Amygdala (tissue), 56 donors: ENCODE measurements at places on chromosomes 5 and 9.

DNA sequence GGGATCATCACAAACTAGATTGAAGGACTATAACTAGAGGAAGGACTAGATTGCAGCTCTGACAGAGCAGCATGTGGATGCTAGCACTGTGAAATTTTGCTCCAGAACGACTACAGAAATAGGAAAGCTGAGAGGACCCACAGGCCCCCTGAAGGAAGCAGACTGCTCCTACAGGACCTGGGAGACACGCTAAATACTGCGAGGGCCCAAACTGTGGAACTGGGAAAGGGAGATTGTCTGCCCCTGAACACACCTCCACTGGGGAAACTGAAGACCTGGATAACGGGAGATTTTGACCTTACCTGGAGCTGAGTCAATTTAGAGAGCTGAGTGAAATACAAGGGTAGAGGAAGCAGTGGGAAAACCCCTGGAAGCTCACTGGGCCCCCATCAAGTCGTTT lies 19.2 kb downstream of the TRIM36 start:
- DNase-seq = no peak

DNA sequence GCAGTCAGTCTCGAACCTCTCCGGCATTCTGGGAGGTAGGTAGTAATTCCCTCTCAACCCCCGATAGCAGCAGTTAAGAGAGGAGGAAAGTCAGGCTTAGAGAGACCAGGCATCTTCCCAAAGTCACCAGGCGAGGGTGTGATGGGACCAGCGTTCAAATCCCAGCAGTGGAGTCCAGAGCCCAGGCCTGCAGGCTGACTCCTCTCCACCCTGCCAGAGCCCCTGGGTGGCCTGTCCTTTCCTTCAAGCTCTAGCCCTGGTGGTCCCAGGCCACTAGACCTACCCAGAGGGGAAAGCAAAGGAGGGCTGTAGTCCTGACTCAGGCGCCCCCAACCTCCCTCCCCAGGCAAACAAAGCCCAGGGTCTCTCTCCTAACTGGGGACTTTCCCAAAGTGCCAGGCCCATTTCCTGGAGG lies 4.2 kb upstream of the NR5A1 start:
- no peak for DNase-seq

GRCh38 chr5:88452820-88453219 lies 184.2 kb upstream of the TMEM161B start:
- DNase-seq = no peak

DNA sequence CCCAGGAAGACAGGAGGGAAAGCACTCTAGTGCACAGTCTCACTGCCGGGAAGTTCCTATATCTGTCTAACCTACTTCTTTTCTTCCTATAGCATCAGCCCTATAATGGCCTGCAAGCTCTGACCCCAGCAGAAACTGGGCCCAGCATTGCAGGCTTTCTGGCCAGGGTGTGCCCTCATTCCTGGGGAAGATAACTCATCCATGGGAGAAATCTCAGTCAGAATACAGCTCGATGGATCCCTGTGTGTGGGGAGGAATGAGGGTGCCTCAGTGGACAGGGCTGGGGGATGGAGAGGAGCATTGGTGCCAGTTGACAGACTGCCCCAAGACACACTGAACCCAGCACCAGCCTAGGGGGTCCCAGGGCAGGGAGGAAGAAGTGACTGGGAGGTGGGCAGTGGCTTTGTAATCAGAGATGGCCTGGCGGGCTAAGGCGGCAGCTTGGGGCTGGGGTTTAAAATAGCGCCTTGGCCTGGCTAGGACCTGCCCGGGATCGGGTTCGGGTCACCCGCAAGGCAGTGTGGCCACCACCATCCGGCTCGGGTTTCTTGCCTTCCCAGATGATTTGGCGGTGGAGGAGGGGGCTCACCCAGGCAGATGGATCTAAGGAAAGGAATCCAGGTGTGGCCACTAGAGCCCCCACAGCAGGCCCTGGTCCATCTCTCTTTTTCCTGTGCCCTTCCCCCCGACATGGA lies 7.6 kb upstream of the CXXC5 start:
- DNase-seq = no peak

DNA sequence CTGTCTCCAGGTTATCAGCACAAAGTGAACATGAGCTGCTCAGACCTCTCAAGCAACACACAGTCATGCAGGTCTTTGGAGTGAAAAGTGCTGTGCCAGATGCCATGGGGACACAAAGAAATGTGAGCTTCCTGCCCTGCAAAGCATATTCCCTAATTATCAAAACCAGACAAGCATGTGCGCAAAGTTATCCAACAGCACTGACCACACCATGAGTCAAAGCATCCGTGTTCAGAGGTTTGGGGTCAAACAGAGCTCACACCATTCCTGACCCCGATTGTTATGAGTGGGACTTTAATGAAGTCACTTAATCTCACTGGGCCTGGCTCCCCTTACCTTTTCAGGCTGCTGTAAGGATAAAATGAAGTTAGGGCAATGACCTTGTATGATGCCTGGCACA lies 138.5 kb downstream of the SLIT3 start:
- no peak for DNase-seq

GRCh38 chr5:176908675-176909368 lies 9.7 kb upstream of the HK3 start:
- no peak for DNase-seq

- DNase-seq = no peak
These were observed 45.9 kb downstream of the ABCA1 start for GRCh38 chr9:104882086-104882485.

DNA sequence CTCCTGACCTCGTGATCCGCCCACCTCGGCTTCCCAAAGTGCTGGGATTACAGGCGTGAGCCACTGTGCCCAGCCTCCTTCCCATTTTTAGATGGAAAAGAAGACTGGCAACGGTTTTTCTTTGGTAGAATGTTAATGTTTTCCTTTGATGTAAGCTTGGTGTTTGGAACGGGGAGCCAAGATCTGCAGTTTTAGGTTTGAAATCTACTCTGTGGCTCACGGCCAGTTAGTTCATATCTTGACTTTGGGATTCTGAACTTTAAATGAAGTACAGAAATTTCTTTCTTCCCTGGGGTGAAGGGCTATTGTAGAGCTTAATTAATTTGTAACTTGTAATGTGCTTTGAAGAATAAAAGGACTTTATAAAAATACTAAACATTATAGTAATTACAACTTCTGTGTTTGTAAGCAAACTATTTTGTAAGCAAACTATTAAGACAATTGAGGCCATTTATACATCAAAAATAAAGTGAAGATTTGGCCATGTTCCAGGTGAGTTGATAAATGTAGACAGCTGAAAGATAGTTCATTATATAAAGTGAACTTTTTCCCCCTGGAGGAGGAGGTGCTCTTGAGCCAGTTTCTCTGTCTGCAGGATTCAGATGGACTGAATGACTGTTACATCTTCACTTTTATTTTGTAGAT lies 117.1 kb upstream of the TUT7 start:
- no peak for DNase-seq

- no peak for DNase-seq
These were observed 165.3 kb downstream of the PAX5 start for GRCh38 chr9:36868586-36869282.

DNA sequence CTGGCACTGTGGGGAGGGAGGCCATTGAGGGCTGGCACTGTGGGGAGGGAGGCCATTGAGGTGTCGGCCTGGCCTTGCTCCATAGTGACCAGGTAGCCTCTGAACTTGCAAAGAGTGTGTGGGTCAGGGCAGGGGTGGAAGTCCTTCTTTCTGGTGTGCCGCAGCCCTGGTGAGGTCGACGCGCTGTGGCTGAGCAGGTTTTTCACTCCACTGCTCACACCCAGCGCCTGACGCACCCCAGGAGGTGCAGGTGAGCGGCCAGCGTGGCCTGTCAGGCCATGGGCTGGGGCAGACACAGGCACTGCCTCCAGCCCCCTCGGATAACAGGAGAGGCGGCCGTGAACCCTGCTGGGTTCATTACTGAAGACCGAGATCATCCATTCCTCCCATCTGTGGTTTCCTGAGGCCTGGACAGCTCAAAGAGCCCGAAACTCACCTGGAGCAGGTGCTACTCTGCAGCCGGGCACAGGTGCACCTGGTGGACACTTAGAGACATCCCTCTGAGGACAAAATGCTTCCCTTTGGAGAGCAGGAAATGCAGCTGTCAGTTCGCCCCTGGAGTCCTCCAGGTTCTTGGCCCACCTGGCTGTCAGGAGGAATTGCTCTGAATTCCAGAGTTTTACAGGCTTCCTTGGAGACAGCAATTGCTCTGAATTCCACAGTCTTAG lies 32.4 kb downstream of the LHX3 start:
- DNase-seq = no peak

DNA sequence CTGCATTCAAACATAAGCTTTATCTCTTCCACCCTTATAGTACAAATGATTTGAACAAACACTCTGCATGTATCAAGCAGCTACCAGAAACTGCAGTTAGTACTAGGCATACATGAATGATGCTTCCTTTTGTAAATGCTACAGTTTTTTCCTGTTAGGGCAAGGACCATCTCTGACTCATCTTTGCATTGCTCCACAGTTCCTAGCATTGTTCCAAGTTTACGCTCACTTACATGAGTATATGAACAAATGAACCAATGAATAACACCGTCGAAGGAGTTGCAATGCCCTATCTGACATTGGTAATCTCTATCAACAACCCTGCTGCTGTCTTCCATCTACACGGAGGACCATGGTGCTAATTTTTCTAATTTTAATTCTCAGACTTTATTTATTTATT lies 2.1 kb upstream of the ALDH7A1 start:
- no peak for DNase-seq

- no peak for DNase-seq
These were observed 9.2 kb upstream of the CFAP157 start for GRCh38 chr9:127697575-127697974.

GRCh38 chr5:115402092-115402491 lies 105.6 kb upstream of the CCDC112 start:
- DNase-seq = no peak

DNA sequence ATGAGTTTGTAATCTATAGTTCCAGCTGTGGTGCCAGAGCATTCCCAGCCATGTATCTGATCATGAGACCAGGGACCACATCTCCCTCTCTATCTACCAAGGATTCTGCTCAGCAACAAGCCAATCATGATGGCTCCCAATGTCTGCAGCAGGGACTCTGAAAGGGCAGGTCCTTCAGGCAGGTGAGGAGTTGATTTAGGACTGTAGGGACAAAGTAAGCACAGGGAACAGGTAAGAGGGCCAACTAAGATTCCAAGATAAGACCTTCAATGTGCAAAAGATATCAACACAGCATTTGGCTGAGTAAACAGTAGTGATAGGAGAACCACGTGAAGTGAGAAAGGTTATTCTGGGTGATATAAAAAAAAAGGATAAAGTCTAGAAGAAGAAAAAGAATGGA lies 8.5 kb downstream of the XPA start:
- DNase-seq = no peak

DNA sequence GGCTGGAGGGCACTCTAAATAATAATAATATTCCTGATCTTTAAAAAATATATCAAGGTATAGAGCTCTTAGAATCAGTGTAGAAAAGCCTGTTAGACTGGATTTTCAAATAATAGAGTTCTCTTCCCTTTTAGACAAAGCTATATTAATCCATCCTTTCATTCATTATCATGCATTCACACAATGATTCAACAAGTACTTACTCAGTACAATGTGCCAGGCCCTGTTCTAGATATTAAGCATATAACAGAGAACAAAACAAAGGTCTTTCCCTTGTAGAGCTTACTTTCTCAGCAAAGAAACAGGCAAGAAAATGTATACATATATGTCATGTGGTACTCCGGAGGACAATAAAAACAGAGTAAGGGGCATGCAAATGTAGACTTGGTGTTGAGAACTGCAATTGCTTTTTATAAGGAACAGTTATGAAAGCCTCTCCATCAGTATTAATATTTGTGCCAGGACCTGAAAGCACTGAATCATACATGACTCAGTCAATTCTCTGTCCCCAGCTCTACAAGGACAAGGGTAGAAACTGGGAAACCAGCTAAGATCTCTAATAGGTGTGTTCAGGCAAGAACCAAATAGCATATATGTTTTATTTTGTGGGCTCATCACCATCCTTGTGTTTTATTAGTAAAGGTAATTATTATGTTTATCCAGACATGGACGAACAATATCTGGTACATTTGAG lies 72.2 kb downstream of the PIP5K1B start:
- DNase-seq = no peak

DNA sequence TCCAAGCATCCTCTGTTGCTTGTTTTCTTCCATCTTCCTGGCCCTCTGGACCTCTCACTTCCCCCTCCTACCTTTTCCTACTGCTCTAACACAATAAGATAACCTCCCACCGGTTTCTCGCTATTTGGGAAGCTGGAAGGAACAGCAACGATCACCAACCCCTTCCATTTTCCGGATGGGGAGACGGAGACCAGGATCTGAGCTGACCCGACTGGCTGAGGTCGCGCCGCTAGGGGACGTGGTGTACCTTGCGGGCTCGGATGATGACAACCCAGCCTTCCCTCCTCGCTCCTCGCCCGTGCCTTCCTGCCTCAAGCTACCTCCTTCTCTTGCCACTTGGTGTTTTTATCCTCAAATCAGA lies 1.9 kb downstream of the LPAR1 start:
- DNase-seq = peak; percentile 80

DNA sequence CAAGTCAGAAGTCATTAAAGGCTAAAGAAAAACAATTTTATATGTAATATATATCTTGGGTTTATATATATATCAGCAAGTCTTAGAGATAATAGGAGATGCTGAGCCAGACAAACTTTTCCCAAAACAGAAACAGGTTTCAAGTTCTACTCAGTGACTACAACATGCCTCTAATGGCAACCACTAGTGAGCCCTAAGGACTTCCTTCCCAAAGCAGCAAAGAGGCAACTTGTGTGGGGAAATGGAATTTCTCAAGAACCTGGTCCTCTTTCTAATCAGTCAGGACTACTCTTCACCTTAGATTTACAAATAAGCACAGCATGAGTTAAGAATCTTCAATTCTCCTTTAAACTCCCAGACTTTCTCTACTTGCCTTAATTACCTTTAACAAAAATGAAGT lies 17.6 kb downstream of the RNF38 start:
- no peak for DNase-seq

- DNase-seq = no peak
These were observed 2111.3 kb downstream of the MAT2B start for GRCh38 chr5:165616490-165617405.

GRCh38 chr5:85843535-85843934 lies 774.2 kb upstream of the COX7C start:
- no peak for DNase-seq

GRCh38 chr5:39073767-39074016 lies 507 bp downstream of the RICTOR start:
- DNase-seq = no peak

- no peak for DNase-seq
These were observed 14.8 kb upstream of the CTNNA1 start for GRCh38 chr5:138738399-138738798.

GRCh38 chr9:114771889-114772288 lies 34.0 kb downstream of the TNFSF15 start:
- DNase-seq = no peak

DNA sequence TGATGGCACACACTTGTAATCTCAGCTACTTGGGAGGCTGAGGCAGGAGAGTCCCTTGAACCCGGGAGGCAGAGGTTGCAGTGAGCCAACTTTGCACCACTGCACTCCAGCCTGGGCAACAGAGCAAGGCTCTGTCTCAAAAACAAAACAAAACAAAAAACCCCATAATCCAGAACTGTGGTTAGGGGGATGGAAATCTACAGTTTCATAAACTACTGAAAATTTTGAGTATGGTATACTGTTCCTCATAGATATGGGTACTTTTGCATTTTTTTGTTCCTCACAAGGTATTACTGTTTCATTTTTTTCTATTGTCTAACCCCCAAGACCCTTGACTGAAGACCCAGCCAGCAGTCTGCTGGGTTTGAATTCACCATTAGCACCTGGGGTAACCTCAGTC lies 52.2 kb upstream of the MAP3K1 start:
- no peak for DNase-seq

GRCh38 chr5:174798551-174798951 lies 74.2 kb downstream of the MSX2 start:
- no peak for DNase-seq
